T-helper 17 cell (primary cell): ENCODE measurements at places on chromosomes 5 and 9.

DNA sequence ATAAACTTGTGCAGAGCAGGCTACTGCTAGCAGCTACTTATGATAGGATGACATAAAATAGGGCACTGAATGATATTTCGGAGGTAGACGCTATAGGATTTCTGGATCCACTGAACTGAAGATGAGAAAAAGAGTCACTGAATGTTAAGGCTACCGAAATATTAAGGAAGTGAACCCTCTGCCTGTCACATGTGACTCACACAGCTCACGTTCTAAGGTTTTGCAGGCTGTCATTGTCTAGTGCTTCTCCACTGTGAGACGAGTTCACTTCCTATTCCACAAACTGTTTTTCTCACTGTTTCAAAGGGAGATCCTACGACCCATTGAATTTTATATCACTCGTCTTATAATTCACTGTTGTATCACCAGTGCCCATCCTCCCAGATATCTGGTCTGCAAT lies 100.8 kb downstream of the CTNND2 start:
- no peak for DNase-seq

- no peak for DNase-seq
Observed at GRCh38 chr5:178288401-178289368, 56.1 kb upstream of the PHYKPL start.

DNA sequence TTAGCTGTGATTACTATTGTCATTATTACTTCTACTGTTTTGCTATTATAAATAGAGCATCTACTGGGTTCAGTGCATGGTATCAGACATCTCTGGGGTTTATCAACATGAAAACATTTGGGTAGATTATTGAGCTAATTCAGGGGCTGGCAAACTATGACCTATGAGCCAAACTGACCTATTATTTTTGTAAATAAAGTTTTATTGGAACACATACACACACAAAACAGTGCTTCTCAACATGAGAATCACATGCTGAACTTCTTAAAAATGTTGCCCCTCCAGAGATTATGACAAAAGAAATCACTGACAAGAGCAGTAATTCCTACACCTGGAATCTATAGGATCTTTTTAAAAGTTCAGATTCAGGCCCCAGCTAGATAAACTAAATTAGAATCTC lies 30.4 kb downstream of the SLC31A2 start:
- DNase-seq: no peak

DNA sequence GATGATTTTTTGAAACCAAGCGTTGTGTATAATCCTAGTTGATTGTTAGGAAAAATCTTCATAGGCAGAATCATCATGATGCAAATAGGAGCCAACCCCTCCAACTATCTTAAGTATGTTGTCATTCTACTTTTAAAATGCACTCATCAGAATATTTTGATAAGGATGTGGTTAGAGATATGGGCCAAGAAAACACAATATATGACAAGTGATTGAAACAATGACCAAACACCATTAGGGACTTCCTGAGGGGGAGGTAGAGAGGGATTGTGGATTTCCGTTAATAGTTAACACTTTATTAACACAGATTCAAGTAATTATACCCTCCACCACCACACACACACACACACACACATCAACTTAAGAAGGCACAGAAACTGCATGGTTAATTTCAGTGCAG lies 143.3 kb downstream of the ARSB start:
- DNase-seq: no peak

- no peak for DNase-seq
Observed at GRCh38 chr5:75847561-75848021, 130.4 kb upstream of the POC5 start.

DNA sequence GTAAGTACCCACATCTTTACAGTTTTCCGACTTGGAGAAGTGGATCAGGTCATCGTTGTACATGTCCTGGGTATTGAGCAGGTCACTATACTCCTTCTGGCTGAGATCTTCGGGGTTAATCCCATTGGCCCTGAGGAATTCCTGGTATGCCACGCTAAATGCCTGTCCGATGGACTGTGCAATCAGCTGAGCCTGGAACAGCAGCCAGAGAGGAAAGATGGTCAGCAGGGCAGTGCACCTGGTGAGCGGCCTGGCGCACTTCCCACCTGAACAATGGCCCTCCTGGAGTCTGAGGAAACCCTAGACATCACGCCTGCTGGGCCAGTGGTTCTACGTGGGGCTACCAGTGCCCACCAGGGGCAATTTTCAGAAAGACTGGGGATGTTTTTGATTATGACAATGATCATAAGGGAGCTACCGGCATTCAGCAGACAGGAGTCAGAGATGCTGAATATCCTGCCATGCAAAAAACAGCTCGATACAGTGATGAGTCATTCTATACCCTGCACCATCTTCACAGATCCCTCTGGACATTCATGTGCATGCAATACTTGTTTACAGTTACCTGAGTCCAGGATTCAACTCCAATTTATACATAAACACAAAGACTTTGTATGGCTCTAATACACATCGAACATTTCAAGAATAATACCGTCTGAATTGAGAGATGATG lies 127.2 kb downstream of the ENTREP1 start:
- DNase-seq: no peak

GRCh38 chr5:93600409-93601070 lies 17.5 kb downstream of the NR2F1 start:
- no peak for DNase-seq

DNA sequence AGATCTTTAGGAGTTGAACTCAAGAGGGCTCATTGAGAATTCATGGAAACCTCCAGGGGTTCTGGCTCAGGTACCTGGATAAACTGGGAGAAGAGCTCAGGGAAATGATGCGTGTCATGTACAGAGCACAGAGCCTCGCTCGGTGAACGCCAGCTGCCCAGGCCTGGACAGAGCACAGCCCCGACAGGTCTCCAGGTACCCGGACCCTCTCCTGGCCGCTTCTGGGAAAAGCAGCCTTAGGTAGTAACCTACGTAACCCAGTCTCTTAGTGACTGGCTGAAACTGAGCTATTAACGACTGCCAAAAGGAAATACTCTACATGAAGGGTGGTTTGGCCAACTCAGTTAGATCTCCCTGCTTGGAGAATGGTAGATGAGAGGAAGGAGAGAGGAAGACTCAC lies 157.4 kb downstream of the TTLL11 start:
- no peak for DNase-seq

DNA sequence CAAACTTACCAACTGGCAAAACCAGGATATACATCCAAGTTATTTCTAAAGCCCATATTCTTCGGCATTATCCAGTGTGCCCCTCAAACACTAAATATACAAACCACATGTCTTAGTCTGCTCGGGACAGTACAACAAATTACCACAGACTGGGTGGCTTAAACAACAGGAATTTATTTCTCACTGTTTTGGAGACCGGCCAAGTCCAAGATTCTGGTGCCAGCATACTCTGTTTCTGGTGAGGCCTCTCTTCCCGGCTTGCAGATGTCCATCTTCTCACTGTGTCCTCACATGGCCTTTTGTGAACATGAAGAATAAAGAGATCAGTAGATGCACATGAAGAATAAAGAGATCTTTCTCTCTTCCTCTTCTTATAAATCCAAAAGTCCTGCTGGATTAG lies 12.9 kb upstream of the SLCO6A1 start:
- no peak for DNase-seq

- no peak for DNase-seq
Observed at GRCh38 chr9:107422189-107423185, 67.1 kb downstream of the KLF4 start.

DNA sequence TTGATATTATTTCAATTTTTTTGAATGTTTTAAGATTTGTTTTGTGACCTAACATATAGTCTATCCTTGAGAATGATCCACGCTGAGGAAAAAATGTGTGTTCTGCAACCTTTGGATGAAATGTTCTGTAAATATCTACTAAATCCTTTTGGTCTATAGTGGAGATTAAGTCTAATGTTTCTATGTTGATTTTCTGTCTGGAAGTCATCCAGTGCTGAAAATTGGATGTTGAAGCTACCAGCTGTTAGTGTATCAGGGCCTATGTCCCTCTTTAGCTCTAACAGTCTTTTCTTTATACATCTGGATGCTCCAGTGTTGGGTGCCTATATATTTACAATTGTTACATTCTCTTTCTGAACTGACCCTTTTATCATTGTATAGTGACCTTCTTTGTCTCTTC lies 422.3 kb downstream of the TMEM232 start:
- DNase-seq: no peak

DNA sequence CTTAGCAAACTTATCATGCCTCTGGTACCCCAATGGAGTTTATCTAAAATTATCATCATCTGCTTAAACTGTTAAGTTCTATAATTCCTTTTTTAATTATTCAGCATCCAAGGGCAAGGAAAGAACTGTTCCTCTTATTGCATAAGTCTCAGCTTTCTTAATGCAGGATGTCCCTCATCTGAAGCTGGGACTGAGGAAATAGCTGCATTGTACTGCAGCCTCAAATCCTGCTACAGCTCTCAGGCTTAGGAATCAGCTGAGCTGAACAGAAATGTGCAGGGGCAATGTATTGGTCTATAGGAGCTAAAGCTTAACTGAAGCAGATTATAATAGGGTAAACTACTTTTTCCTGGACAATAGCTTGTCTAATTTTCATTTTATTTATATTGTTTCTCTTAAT lies 48.0 kb downstream of the HAPLN1 start:
- no peak for DNase-seq

DNA sequence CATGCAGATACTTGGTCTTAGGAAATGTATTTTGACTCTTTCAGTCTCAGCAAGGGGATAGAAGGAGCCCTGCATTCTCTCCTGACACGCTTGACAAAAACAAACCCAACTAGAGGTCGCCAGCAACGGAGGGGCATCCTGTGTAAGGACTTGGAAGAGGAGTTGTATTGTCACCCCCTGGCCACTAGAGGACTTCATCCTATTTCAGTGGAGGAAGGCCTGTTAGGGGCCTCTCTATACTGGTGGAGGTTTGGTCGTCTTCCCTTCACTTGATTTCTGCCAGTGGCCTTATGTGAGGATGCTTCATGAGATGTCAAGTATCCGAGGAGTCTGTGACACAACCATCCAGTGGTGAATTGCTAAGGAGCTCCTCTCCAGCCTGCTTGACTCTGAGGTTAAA lies 122.8 kb upstream of the STC2 start:
- DNase-seq: no peak

GRCh38 chr9:86550401-86550800 lies 196.2 kb upstream of the TUT7 start:
- DNase-seq: no peak

GRCh38 chr5:155726267-155726666 lies 600.7 kb upstream of the SGCD start:
- no peak for DNase-seq

GRCh38 chr5:122639864-122640263 lies 135.0 kb upstream of the SNX2 start:
- no peak for DNase-seq

- DNase-seq: no peak
Observed at GRCh38 chr9:104313396-104314110, 190.5 kb upstream of the OR13F1 start.

- DNase-seq: no peak
Observed at GRCh38 chr5:32780508-32780919, 69.4 kb downstream of the NPR3 start.

- DNase-seq: no peak
Observed at GRCh38 chr5:33721491-33722200, 170.1 kb downstream of the ADAMTS12 start.

DNA sequence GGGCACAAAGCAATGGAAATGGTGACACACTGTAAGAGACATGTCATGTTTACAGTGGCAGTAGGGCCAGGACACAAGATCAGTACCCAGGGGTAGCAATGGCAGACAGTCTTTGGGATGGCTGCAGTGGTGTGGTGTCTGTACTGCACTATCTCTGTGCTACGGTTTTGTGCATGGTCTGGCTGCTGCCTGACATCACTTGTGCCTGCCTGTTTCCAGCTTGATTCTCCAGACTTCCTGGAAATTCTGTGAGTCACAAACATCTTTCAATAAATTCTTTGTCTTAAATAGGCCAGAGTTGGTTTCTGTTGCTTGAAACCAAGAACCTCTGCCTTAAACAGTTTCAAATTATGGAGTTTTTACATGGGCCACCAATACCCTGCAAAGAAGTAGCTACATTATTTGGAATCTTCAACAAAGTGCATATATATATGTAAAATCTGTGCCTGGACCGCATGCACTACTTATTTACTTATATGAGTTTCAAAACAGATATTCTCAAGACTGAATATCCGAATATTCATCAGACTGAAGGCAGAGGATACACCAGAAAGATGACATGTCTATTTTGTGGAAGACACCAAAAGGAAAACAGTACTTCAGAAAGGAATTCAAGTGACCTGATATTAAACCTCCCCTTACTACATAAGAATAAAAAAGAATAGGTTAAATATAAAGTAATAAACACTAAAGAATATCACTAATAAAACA lies 188.1 kb downstream of the RFX3 start:
- no peak for DNase-seq

DNA sequence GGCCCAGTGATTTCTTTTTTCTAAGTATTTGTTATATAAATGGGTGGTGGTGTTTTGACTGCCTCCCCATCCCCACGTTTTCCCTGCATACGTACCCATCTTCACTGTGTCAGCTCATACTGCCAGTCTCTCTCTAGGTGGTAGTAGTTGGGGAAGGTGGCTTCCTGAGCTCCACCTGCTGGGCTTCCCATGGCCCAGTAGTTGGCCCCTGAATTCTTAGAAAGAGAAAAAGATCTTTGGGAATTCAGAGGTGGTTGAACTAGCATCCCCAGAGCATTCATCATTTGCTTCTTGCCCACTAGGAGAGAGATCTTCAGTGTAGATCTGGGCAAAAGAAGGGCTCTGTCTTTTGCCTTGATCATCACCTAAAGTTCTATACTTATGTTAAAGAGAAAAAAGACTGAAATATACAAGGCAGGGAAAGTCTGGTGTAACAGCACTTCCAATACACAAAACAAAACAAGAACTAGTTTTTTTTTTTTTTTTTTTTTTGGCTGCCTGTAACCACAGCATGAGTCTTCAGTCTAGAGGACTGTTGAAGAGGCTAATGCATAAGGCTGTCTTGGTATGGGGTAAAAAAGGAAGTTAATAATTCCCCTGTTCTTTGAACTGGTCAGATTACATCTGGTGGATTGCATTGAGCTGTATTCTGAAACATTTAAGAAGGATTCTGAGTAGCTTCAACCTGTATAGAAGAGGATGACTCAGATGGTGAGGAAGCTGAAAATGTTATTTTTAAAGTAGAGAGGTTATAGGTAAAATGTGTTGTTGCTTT lies 128.7 kb downstream of the ATG10 start:
- DNase-seq: no peak

DNA sequence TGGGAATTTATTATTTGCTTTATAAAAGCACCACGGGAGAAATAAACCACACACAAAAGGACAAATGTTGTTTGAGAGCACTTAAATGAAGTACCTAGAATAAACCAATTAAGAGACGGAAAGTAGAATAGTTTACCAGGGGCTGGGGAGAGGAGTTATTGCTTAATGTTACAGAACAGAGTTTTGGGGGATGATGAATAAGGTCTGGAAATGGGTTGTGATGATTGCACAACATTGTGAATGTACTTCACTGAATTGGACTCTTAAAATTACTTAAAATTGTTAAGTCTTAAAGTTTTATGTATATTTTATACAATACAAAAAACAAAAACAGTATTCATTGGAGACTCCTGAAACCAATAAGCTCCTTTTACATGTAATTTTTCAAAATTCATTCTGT lies 1.5 kb downstream of the ZBTB43 start:
- no peak for DNase-seq
